Activated CD4-positive, alpha-beta T cell treated with anti-CD3 and anti-CD28 coated beads, Interleukin-2, amount 50 U/mL, for 48 hours (primary cell): ENCODE measurements at places on chromosomes 1 and 21.
A peak's percentile ranks its signal among the peaks of the same experiment; 100 is the strongest.

- DNase-seq, result no peak
Measured at GRCh38 chr1:23779826-23780371, 1.7 kb downstream of the PITHD1 start.

- DNase-seq, result no peak
Measured at GRCh38 chr1:234841281-234841680, 231.3 kb upstream of the IRF2BP2 start.

- peak; percentile 63 for DNase-seq
Measured at GRCh38 chr21:31132574-31133242, 94.4 kb upstream of the KRTAP19-8 start.

DNA sequence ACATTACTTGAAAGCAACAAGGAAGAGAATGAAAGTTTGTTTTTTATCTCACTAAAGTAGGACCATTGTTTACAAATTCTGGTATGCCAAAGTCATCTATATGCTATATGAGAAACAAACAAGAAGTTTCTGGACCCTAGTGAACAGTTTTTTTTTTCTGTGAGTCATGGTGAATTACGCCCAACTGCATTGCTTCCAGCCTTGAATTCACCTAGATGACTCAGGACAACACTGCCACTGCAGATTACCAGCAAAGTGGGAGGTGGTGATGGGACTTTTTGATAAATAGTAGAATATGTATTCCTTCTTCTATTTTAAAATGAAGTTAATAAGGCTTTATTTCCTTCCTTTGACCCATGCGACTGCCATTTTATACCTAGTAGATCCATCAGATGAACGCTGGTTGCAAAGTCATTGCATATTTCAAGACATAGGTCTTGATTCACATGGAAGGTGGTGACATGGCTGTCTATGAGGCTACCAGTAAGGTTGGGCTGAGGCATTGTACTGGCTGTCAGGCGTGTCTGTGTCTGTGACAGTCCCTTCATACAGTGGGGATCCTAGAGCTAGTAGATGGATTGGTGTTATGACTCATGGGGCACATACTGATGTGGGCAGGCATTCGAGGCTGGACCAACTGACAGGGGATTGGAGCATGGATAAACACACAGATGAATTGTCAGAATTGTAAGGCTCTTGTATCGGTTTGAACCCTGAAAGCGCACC, 49.1 kb upstream of the APOBEC4 start:
- no peak for DNase-seq

GRCh38 chr1:56617141-56617540, 28.0 kb upstream of the PRKAA2 start:
- no peak for DNase-seq

DNA sequence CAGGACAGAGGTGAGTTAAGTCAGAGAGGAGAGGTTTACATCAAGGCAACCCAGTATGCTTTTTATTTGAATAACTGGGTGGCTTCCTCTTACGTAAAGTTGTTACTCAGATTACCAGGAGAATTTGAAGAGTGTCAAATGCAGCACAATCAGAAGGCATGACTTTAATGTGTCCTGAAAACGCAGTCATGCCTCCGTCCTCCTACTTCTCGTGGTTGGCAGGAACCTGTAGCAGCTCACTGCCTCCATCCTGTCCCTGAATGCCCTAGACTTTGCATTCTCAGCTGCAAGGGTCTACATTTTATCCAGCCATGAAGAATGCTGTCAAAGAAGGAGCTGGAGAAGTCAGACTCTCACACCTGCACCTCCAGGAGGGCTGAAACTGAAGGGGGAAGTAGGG, 66.7 kb downstream of the MIS18A start:
- DNase-seq, result no peak

DNA sequence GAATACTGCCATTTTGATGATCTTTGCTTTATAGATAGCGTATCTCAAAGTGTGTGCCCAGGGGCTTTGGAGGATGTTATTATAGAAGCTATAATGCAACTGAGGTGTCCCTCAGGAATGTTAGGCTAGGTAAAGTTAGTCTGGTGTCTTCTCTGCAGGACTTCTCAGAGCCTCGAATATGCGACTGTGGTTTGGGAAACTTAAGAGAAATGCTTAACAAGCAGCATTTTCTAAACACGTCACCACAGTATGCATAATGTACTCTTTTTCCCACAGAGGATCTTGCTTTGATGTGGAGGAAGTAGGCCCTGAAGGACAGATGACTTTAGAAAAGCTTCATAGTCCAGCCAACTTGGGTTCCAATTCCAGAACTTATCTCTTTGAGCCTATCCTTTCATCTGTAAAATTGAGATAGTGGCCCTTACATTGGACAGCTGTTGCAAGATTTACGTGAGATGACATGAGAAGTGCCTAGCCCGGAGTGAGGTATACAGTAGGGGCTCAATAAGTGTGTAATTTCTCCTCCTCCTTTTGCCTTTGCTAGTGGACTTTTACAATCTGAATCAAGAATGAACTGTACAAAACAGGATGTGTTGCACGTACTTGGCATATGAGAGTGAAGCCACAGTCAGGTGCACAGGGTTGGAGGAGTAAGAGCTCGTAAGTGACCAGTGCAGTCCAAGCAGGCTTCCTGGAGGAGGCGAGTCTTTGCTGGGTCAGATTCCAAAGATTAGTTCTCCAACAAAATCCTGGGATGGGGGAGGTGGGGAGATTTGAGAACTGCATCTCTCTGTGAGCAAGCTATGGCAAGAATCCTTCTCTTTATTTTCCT, 29.7 kb upstream of the TRABD2B start:
- no peak for DNase-seq

DNA sequence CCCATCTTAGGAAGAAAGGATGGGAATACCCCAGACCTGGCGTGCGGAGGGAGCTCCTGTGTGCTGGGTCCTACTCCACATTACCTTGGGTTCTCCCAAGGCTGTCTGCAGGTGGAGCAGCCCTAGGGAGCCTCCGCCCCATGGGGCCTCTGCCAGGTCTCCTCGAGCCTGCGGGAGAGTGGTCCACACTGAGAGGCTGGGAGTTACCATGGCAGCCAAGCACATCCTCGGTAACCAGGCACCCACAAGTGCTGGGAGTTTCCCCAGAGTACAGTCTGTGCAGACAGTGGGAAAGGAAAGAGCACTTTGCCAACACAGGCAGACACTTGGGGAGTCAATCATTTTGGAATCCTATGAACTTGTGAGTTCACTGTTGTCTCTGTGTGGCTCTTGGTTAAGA, 249.4 kb downstream of the DYRK1A start:
- no peak for DNase-seq

DNA sequence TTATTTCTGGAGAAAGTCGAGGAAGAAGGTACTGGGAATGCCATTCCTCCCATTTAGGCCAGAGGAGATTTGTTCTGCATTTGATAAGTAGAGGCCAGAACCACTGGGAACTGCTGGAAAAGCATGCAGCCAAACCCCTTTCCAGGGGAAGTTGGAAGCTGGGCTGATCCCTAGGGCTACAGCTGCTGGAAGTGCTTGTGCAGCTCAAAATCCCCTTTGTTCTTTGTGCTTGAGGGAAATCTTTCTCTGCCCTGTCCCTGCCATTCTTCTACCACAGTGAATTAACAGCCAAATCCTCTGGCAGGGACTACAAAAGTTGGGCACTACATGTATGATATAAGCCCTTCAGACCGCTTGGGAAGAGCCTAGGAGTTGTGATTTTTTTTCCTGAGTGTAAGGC, 734.1 kb downstream of the LRRIQ3 start:
- DNase-seq, result no peak

DNA sequence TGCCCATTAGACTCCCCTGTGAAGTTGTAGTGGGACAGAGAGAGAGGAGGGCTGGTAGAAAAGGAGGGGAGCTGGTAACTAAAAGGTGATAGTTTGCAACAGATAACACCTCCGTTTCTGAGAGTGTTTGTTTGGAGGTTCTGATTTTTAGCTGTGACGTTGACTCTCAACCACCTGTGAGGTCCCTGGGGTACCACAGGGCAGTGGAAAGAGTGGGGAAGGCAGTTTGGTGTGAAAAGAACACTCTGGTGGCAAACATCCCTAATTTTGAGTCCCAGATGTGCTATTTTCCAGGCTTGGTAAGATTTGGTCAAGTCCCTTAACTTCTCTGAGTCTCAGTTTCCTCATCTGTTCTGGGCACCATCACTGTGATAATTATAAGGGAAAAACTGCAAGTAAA, 29.3 kb downstream of the RAB3B start:
- no peak for DNase-seq

DNA sequence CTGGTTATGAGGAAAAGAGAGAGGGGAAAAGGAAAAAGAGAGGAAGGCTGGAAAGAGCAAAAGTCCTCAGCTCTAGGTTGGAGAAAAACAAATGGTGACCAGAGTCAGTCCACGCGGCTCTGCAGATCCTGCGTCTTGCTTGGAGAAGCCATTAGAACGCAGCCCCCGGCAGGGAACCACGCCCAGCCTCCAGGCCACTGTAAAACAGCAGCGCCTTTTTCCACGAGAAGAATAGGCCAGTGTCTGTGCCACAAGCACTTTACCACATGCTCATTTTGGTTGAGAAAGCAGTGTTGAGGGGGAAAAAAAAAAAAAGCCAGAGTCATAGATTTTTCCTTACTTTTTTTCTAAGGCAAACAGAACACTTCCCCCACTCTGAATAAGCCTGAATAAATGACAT, 846.9 kb upstream of the ADAMTS5 start:
- DNase-seq, result no peak

GRCh38 chr1:33685256-33685655, 178.6 kb upstream of the HMGB4 start:
- DNase-seq, result no peak

DNA sequence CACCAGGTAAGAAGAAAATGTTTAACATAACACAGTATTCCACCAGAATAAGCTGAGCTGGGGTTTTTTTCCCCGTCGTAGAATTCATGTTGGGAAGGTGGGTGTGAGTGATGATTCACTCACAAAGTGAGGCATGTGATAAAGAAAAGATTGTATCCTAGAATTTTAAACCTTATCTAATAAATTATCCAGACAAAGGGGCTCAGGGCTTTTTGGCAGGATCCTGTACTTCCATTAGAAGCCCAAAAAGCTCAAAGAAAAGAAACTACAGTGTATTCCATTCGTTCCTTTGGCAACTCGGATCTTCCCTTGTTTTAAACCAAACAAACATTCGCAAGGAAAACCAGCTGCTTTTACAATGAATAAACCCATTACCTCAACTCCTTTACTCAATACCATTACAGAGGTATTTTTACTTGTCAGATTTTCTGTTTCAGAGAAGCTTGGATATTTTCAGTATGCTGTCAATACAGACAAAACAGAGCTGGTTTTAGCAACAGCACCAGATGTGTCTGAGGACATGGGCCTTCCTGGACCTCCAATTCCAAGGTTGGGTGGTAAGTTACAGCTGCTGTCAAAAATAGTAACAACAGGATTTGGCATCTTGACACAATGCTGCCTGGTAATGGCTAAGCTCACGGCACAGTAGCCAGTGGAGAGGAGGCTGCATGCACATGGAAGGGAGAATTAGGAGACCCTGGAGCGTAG, 159.9 kb upstream of the RUNX1 start:
- DNase-seq, result no peak

DNA sequence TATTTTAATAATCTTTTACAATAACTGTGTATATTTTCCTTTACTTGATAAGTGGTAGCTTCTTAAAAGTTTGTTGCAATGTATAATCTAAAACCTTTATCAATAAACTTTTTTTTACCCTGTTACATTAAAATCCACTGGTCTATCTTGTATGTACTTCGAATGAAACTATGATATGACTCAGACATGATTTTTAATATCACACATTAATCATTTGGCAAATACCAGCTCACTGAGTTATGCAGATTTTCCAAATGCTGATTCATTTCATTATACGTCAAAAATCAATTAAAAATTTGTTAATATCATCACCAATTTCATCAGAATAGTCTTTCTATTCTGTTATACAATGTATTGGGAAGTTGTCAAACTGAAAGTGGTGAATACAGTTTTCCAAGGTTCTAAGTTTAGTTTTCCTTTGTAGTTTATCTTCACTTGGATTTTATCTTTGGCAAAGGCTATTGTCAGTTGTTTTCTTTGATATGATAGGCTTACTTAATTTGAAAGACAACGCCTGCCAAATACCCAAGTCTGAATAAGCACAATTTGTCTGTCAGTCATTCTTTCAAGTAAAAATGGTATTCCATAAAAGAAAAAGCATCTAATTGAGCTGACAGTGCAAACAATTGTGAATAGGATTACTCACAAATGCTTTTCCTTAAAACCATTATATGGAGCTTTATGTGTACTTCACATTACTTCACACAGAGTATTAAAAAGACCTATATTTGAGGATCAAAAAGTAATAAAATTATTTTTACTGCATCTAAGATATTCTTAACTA, 127.0 kb downstream of the NME7 start:
- no peak for DNase-seq

DNA sequence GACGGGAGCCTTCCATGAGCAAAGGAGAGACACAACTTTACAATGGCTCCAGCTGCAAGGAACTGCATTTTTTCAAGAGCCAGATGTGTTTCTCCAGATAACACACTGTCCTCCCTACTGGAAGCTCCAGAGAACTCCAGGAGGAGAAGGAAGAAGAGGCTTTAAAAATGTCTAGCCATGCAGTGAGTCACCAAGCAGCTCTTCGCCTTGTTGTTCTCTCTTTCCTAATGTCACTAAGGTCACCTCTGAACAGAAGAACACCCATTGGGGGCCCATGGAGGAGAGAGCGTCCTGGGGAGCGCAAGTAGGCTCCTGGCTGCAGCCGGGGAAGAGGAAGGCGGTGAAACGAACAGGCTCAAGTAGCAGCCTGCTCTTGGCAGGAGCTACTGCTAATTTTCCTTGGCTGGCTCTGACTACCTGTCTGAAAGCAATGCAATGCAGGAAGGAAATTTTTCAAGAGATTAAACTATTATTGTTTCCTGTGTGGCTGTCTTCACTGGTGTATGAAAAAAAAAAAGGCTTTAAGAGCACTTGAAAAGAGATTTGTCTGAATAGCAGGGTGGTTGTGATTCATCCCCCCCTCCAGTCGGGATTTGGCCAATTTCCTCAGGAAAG, 321.9 kb downstream of the SETD4 start:
- no peak for DNase-seq

DNA sequence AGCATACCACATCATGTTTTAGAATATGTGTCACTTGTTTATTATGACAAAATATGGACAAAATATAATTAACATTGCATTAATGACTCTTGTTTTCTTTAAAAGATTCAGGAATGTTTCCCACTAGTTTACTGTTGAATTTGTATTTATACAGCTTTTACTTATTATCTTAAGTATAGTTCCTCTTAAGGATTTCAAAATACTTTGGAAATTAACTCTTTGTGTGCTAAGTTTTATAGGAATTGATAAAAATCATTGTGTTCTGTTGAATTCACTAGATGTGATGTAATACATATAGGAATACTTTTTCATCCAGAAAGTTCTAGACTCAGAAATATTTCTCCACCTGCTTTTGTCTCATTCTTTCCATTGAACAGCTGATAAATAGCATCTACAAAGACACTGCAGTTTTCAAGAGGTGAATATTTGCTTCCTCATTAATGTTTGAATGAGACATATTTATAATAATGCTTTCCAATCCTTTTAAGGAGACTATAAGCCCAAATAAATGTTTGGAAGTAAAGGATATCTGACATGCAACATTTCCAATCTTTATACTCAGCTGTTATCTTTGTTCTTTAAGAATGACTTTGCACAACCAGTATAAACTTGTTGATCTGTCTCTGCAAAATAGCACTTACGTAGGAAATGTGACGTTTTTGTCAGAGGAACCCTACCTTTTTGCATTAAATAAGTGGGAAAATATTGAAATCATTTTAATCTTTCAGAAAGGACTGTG, 38.4 kb upstream of the SAMSN1 start:
- no peak for DNase-seq
